ENCODE measurements at places on chromosomes 7 and 10.

- no peak for DNase-seq
Measured at GRCh38 chr7:4850262-4850795, 11.5 kb downstream of the PAPOLB start.

GRCh38 chr10:70175516-70175915 lies 5.2 kb upstream of the SAR1A start:
- no peak for DNase-seq

GRCh38 chr10:69835875-69836730 lies 34.4 kb downstream of the COL13A1 start:
- DNase-seq = no peak

DNA sequence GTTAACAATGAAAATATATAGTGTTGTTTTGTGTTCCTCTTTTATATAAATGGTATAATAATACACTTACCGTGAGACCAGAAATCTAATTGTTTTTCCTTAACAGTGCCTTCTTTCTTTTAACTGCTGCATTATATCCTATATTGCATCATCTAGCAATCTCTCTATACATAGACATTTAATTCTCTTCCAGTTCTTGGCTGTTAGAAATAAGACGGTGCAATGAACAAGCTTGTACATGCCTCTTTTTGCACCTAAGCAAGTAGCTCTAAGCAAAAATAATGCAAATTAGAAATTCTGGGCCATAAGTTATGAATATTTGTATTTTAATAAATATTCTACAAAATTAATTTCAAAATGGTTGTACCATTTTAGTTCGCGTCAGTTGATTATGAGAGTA lies 55.9 kb upstream of the AHR start:
- no peak for DNase-seq

DNA sequence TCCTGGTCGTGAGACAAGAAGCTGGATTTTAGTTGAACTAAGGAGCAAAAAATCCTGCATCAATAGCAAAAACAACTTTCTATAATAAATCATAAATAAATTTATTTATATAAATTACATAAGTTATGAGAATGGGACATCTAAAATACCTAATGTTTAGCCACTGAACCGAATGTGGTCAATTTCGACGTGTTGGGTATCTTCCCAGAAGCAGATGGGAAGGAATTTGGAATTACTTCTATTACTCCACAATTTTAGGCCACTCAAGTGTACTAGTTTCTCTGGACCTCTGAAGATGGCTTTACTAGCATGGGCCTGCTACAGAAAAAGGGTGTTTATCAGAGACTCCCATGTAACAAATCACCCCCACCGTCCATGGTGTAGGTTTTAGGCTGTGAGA lies 172.0 kb downstream of the PRPF18 start:
- no peak for DNase-seq

- peak; percentile 52 for DNase-seq
Measured at GRCh38 chr10:29496341-29497162, 138.2 kb downstream of the SVIL start.

DNA sequence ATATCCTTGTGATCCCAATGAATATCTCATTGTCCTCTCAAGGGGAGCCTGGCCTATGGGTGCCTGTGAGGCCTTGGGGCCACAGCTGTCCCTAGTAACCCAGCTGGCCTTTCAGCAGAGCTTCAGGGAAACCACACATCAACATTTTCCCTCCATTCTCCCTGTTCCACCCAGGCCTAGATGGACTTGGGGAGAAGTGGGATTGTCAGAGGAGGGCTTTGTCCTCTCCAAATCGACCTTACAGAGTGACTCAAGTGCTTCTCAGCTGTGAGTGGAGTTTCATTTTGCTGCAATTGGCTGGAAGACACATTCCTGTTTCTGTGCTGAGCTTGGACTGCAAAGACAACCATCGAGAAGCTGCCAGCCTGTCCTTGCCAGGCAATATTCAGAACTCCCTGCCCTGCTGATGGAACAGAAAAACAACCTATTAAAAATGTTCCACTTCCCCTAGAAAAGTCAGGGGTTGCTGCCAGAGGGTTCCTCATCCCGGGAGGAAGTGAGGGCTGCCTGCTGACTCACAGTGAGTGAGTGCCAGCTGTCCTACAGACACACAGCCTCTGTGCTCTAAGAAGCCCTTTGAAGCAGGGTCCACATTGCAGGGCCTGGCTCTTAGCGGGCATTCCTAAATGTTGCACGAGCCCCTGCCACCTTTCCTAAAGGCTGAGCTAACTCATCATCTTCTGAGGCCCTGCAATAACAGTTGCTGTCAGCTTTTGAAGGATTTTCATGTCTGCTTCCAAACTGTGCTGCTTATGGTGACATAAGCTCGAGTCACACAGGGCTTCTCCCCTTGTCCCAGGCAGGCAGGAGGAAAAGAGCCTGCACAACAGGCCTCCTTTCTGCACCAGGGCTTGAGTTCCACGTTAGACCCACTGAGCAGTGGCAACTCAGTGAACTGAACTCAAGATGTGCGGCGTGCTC lies 20.5 kb downstream of the STRA8 start:
- DNase-seq = peak; percentile 77

All from fibroblast of gingiva (primary cell).